ENCODE measurements at places on chromosomes 4 and X.

DNA sequence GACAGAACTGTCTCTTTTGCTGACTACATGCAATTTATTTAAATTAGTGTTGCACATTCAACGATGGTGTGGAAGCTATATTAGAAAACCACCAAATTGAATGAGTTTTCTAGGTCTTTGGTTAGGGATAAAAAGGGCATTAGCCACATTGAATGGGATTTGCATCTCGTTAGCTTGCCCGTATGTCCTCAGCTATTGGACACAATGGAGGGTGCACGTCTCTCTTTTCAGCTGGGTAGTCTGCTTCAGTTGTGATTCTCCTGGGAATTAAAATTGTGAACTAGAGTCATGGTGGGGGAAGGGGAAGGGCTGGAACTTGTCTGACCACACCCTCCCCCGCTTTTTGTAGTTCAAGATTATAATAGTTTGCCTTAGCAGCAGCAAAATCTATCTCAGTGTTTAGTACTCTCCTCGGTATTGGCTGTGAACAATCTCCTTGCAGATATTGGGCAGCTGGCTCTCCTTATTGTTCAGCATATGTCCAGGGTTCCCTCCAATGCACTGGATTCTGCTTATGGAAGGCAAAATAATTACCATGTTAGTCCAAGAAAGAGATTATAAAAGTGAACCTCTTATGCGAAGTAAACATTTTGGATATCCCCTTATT lies 23.3 kb downstream of the TRIM2 start:
- no peak for DNase-seq

DNA sequence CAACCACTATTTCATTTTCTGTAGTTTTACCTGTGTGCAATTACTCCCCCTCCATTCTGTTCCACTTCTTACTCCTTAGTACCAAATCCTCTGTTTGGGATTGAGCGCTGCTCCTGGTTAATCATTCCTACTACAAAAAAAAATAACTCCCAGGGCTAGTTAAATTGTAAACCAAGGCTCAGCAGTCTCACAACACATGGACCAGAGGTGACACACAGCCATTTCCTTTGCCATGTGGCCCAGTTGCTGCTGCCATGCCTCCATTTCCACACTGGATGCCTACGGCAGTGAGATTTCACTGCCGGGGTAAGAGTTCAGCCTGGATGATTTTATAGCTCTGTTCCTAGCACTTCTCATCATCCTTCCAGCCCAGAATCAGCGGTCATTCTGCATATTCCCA lies 107.2 kb downstream of the AKAP4 start:
- DNase-seq = no peak

GRCh38 chr4:45453258-45453853 lies 670.5 kb downstream of the GABRG1 start:
- no peak for DNase-seq

GRCh38 chrX:133440081-133440796 lies 24.9 kb upstream of the GPC4 start:
- DNase-seq = peak; percentile 30

DNA sequence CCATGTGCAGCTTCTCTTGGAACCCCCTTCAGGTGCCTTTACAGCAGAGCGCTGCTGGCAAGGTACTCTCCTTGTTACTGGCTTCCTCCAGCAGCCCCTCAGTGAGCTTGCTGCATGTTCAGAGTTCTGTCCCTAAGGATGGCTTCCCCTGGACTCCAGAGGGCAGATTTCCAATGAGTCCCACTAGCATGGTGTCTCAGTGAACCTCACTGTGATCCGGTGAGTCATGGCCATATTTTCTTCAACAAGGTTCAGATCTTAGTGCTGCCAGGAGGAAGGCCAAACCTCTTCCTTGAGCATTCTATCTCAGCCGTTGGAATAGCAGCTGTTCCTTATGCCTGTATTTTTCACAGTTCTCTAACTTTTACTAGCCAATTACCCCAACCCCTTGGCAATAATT lies 98.8 kb downstream of the CASK start:
- DNase-seq = no peak

DNA sequence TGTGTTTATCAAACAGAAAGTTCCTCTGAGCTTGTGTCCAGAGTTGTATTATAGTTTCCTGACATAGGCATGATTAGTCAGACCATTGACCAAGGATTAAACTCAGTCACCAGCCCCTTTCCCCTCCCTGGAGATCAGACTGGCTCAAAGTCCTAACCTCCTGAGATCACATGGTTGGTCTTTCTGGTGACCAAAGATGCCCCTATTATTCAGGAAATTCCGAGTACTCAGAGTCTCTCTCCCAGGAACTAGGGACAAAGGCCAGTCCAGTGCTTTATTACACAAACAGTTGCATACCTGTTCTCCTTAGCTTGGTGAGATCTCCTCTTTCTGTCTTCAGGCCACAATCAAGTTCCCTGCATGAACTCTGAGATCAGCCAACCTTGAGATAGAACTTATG lies 14.5 kb upstream of the ENPP6 start:
- no peak for DNase-seq

GRCh38 chr4:142365391-142365790 lies 480.7 kb downstream of the INPP4B start:
- DNase-seq = no peak

GRCh38 chr4:6926681-6927478 lies 17.3 kb downstream of the TBC1D14 start:
- no peak for DNase-seq

DNA sequence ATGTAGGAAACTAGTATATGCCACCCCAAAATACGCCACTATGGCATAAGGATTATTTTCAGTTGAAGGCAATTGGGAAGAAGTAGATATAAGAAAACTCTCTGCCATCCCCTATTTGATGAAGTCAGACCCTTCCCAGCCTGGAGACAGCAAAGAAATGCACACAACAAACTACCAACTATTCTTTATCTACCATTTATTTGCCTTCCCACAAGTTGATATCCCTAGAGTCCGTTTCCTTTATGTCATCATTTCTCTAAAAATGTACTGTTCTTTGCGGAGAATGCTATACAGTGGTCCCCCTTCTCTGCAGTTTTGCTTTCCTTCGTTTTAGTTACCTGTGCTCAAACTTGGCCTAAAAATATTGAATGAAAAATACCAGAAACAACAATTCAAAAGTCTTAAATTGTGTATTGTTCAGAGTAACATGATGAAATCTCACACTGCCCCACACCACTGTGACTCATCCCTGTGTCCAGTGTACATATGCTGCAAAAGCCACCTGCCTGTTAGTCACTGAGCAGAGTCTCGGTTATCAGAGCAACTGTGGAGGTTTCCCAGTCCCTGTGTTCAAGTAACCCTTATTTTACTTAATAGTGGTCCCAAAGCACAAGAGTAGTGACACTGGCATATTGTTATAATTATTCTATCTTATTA lies 152.3 kb downstream of the WDFY3 start:
- DNase-seq = no peak

GRCh38 chrX:53073115-53073586 lies 9.0 kb upstream of the TSPYL2 start:
- DNase-seq = no peak

DNA sequence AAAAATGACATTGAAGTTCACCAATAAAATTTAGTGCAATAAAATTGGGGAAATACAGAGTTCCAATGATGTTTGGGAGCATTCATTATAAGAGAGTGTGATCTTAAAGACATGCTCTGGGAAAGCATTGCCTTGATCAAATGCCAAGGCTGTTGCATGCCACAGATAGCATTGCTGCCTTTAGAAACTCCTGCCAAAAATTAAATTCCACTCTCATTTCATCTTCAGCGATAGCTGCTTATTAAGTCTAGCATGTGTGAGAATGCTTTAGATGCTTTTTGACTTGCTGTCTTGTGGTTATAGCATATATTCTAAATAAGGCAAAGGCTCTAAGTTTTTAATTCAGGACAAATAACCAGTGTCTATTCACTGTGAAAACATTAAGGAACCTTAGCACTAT lies 49.3 kb downstream of the NPNT start:
- no peak for DNase-seq

GRCh38 chrX:110055616-110056015 lies 52.7 kb downstream of the TMEM164 start:
- DNase-seq = no peak

DNA sequence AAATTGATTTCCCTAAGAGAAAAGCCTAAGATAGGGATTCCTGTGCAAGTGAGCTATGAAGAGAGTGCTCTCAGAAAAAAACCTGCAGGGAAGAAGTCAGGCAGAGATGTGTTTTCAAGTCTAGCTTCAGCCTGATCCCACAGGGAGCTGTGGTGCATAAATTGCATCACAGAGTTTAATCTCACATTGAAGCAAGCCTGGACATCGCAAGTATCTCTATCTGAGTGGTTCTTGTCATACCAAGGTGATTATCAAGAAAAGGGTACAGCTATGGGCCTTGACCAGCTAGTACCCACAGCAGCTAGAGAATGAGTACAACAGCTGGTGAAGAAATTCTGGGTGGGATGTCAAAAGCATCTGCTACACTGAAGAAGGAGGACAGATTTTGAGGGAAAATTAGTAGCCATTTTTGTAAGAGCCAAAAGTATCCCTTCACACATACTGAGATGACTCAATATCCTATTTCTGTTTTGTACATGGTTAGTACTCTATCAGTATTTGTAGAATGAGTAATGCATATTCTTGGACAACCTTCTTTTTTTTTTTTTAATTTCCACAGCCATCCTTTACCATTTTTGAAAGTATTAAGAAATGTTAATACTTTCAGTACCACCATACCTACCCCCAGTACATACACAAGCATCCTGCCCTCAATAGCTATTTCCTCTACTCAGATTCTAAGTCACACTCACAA lies 708.9 kb downstream of the IL1RAPL1 start:
- no peak for DNase-seq

DNA sequence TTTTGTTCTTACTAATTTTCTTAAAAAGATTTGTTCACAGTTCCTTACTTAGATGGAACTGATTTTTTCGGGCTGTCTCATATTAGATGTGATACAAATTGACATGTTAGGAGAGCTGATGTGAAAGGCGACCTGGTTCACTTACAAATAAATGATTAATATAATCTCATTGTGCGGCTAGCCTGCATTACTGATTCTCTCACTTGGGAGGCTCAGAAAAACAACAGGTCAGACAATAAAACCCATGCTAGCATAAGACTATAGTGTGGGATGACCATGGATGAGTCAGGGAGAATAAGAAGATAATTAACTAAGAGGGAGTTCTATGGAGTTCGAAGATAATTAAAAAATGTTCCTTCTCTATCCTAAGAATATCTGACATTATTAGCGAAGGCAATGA lies 40.8 kb downstream of the RTL9 start:
- DNase-seq = no peak

GRCh38 chr4:56240554-56241174 lies 146.6 kb downstream of the AASDH start:
- DNase-seq = no peak

DNA sequence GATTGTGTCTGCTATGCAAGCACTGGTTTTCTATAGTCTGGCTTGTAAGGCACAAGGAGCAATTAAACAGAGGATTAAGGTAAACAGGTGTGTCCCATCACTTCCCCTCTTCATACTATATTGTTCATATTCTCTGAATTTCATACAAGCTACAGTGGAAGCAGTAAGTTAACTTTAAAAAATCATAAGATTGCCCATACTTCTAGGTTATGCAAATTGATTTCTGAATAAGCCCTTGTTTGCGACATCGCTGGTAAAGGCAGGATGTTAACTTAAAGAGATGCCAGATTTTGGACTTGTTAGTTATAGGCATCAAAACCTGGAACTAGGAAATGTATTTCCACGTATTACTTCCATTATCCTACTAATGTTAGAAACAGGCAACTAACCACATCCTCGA lies 1.0 kb upstream of the TMEM131L start:
- DNase-seq = no peak

DNA sequence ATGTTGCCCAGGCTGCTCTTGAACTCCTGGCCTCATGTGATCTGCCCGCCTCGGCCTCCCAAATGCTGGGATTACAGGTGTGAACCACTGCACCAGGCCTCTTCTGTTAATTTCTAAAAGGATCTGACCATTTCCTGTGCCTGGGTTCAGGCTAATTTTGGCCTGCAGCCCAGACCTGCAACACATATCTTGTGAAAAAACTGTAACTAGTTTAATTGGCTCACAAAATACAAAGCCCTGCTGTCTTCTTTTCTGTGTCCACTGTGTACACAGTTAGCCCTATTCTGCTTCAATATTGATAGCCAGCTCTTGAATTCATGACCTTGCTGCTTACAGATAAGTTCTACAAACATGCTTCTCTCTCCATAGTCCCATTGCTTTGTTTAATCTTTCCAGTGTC lies 753.5 kb downstream of the PDHA2 start:
- no peak for DNase-seq

- DNase-seq = no peak
These were observed 147.9 kb downstream of the CHIC2 start for GRCh38 chr4:53916431-53916889.

DNA sequence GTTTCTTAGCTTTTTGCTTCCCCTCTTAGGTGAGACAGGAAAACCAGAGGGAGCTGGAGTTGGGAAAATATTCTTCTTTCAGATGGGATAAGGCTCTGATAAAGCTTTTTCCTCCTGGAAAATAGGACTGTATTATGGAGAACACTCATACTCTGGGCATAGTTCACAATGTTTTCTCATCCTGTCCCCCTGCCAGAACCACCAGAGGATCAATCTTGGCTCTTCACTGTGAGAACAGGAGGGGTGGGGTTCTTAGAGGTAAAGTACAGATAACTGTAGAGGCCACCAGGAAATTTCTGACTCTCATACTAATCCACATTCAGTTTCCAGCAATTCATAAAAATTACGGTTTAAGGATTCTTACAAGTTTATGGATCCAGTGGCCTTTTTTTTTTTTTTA lies 661.8 kb upstream of the MAGEB2 start:
- no peak for DNase-seq

DNA sequence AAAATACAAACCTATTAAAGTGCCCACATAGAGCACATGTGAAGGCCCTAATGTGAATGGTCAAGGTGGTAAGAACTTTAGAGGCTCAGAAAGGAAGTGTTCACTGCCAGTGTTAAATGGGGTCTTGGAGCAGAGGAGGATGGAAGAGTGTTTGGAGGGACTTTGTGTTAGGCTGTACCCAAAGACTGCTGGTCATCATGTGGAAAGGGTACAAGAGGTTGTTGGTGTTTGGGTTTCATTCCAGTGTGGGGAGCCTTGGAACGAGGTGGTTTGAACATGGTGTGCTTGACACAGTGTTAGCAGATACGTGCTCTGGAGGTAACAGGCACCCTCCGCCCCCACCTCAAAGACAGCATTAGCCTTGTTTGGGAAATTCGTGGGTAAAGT lies 73.1 kb downstream of the RAPGEF2 start:
- DNase-seq = no peak

- DNase-seq = no peak
These were observed 35.1 kb downstream of the TEC start for GRCh38 chr4:48234575-48234974.

GRCh38 chrX:129641469-129641868 lies 13.3 kb downstream of the APLN start:
- no peak for DNase-seq

GRCh38 chrX:129842510-129843208 lies 1.0 kb downstream of the ZDHHC9 start:
- peak; percentile 10 for DNase-seq

- DNase-seq = no peak
These were observed 606.9 kb upstream of the PCDH10 start for GRCh38 chr4:132542228-132542627.

- DNase-seq = no peak
These were observed 128.8 kb downstream of the COMMD8 start for GRCh38 chr4:47334652-47335051.

GRCh38 chr4:94590493-94590892 lies 138.8 kb downstream of the PDLIM5 start:
- no peak for DNase-seq

Data from WTC11 (cell line).